Kidney (tissue), 22 donors: ENCODE measurements at places on chromosomes 7 and 10. TPM values are rescaled to one million over a fixed set of nuclear protein-coding genes. Genes with fewer than 3 reads are reported as not detected.

Gene PIP
- total RNA-seq = 0.47 TPM

Gene CYP3A4
- not detected for total RNA-seq

Gene NPFFR1
- 0.09 TPM for total RNA-seq

Gene COL13A1
- 5.2 TPM for total RNA-seq

Gene UCMA
- total RNA-seq = not detected
